ENCODE measurements at places on chromosomes 4 and X. TPM values are rescaled to one million over a fixed set of nuclear protein-coding genes. Genes with fewer than 3 reads are reported as not detected.

DNA sequence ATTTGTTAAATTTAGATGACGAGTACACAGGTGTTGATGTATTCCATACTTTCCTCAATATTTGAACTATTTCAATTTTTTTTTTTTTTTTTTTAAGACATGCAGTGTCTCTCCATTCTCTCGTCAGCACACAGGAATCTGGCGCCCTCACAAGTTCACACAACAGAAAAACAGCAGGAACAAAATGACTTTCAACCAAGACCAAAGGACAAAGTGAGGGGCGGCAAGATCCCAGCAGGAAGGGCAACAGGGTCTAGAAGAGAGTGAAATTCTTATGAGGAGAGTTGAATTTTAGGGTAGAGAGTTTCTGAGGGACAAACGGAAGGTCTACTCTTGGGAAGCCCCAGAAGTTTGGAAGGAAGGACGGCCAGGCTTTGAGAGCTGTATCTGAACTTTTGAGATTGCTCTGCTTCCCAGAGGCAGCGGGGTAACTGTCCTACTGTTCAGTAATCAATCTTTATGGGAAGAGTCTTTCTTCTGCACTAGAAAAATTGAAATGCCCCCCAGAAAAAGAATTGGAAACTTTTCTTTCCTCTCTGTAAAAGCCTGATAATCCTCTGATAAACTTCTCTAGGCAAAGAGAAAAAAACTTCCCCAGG, 760.2 kb downstream of the RAB28 start:
- no peak for DNase-seq

GRCh38 chr4:168852933-168853713, 156.9 kb downstream of the CBR4 start:
- no peak for DNase-seq

DNA sequence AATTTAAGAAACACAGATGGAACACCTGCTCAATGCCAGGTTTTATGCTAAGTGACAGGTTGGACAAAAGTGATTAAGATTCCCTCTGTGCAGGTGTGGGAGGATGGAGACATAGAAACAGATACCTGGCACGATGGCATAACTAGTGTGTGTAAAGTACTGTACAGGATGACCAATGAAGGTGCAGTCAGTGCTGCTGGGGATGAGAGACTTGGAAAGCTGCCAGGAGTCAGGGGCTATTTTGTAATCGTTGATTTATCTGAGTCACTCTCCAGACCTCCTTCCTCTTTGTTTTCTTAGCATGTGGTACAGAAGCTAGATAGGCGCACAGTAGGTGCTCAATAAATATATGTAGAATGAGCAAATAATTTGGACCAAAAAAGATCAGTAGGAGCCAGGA, 58.2 kb downstream of the CWH43 start:
- no peak for DNase-seq

DNA sequence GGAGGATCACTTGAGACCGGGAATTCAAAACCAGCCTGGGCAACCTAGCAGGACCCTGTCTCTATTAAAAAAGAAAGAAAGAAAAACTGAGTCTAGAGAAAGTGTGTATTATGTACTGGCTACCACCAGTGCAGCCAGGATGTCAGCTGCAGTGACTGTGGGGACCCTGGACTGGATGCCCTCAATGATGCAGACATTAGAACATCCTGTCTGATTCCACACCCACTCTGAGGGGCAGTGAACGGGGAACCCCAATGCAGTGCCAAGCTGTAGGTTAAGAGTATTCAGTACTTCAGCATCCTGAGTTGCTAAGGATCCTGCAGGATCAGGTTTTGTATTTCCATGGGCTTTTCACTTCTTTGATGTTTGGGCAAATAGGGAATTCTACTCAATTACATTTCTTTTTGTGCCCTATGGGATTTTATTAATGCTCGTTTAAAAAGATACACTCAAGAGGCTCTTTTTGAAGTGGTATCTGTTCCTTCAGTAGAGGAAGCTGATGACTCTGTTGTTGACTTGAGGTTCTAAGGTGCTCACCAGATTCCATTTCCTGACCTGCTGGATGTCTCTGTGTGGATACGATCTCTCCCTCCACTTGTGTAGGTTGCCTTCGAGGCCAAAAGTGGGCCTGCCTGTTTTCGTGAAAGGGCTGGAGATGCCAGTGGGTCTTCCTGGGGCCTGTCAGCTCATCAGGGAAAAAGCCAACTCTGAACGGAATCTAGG, 85.9 kb upstream of the CLCN4 start:
- DNase-seq: no peak

DNA sequence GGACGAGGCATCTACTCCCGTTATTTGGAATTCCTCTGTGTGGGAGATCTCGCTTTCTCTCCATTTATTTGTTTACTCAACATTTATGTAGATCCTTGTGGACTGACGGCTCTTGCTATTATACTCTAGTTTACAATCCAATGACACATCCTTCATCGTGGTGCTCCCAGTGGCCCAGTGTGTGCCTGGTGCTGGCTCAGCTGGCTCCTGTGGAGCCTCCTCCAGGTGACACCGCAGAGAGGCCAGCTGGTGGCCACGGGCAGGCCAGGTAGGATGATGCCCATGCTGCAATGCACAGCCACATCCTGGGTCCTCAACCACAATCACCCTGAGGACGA, 84.0 kb upstream of the AFAP1 start:
- DNase-seq: no peak

DNA sequence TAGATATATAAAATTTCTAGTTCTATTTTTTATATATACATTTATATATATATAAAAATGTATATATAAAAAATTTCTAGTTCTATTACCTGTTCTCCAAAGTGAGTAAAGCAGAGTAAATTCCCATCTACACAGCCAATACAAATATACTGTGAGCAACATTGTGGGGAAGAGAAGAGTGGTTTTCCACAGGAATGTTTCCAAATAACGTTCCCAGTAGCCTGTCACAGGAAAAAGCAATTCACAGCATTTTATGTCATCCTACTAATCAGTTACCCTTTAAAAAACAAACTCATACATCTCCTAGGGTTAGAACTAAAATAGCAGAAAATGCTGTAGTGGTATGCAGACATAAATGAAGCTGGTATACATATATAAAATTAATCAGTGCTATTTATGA, 44.5 kb downstream of the AASDH start:
- no peak for DNase-seq

DNA sequence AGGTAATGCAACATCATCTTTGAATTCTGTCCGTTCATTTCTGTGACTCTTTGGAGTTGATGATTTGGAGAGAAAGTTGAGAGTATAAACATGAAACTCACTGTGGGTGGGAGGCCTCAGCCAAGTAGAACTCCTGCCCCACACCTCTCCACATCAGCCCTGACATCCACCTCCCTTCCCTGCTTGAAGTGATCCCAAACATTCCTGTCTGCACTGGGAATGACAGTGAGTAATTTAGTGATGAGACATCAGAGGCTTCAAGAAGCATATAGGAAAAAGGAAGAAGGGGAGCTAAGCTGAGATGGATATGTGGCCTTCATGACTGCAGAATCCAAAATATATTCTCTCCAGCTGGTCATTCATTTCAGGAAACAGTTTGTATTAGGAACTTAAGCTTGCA, 151.8 kb downstream of the SPATA18 start:
- DNase-seq: no peak

DNA sequence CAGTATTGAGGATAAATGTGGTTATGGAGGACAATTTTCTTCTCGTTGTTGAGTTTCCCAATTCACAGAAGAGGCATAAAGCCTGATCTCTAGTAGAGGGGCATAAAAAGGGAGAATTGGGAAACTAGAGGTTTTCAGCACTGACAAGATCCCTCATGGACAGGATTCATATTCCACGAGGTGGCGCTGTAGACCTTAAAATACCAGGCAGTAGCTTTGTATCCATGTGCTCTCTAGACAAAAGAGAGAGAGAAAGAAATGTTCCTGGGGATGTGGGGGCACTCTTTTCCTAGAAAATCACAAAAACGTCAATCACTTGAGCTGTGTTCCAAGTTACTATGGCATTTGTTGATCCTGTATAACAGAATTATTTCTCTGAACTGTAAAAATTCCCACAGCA, 128.3 kb downstream of the MAGEE1 start:
- DNase-seq: no peak

- DNase-seq: no peak
These were observed 26.3 kb upstream of the UBA6 start for GRCh38 chr4:67727124-67727850.

DNA sequence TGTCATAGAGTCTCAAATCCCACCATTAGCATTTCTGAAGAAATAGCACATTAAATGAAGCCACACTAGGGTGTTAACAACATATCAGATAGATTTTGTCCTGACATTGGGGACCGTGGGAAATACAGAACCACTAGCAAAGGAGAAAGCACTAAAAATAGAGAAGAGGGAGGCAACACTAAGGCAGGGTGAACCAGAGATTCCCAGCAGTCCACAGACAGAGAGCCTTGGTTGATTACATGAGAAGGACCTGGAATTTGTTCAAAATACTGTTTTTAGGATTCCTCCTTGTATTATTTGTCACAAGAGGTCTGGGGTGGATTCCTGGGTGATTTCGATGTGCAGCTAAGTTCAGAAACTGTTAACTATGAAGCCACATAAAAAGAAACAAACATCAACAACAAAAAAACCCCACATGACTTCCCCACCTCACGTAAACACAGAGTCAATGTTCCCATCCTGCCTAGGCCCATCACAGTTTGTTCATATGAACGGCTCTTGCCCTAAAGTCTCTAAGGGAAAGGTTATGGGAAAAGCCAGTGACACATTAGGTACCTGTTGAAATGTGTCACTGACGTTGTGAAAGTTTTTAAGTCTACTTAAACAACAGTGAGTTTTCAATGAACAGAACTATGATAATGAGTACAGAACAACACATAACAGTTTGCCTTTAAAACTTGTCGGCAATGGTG, 23.6 kb upstream of the GRSF1 start:
- DNase-seq: no peak

GRCh38 chr4:23728393-23728792, 161.5 kb downstream of the PPARGC1A start:
- DNase-seq: no peak

GRCh38 chr4:87698394-87698793, 48.3 kb downstream of the DMP1 start:
- DNase-seq: no peak

DNA sequence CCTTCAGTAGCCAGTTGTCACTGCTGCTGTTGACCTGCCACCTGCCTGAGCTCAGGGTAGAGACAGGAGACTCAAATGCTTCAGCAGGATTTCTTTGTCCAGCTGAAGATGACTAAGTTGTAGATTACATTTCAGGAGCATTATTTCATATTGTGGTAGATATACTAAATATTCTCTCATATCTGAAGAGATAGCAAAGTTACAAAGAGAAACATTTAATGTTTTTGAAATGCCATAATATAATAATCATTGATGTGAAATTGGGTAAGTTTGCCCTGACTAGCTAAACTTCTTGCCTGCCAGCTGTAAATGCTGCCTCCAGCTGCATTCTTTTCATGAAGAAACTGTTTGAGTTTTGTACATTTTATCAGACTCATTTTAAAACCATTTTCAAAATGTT, 247.6 kb upstream of the CNKSR2 start:
- DNase-seq: no peak

DNA sequence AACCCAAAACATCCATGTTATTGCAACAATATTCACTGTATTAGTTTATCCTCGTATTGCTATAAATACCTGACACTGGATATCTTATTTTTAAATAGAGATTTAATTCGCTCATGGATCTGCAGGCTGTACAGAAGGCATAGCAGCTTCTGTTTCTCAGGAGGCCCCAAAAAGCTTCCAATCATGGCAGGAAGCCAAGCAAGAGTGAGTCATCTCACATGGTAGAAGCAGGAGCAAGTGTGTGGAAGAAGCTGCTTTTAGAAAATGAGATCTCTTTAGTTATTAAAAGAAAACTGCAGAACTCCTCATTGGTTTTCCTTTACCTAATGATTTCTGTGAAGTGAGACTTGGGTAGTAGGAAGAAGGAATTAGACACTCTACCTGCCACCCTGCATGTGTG, 16.4 kb downstream of the ZNF732 start:
- no peak for DNase-seq

- DNase-seq: no peak
These were observed 175.8 kb upstream of the MTMR8 start for GRCh38 chrX:64571011-64571410.

GRCh38 chr4:38005637-38006036, 45.4 kb downstream of the PTTG2 start:
- DNase-seq: no peak

GRCh38 chr4:31334086-31334910, 614.1 kb downstream of the PCDH7 start:
- no peak for DNase-seq

DNA sequence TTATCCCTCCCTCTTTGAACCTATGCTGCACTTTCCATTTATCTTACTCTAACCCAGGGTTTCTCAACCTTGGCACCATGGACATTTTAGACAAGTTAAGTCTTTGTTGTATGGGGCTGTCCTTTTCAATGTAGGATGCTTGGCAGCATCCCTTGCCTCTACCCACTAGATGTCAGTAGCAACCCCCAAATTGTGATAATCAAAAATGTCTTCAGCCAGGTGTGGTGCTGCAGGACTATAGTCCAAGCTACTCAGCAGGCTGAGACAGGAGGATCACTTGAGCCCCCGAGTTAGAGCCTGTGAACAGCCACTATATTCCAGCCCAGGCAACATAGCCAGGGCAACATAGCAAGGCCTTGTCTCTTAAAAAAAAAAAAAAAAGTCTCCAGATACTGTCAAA, 7.0 kb downstream of the LRCH2 start:
- DNase-seq: peak; percentile 13

DNA sequence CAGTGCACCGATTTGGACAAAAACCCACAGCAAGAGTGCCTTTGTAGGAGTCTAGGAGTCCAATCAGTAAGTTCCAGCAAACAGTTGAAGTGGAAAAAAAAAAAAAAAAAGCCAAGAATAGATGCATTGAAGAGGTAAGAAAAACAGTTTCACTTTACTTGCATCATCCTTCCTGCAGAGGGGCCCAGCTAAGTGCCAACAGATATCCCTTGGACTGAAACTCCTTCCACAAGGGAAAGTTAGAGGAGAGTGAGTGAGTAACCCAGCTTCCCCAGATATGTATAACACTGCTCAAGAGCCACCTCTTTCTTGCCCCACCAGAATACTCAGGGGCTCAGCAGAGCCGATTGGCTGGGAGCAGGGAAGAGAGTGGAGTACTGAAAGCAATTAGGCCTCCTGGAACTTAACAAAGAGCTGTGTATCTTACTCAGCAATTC, 617.7 kb upstream of the SMIM31 start:
- no peak for DNase-seq

DNA sequence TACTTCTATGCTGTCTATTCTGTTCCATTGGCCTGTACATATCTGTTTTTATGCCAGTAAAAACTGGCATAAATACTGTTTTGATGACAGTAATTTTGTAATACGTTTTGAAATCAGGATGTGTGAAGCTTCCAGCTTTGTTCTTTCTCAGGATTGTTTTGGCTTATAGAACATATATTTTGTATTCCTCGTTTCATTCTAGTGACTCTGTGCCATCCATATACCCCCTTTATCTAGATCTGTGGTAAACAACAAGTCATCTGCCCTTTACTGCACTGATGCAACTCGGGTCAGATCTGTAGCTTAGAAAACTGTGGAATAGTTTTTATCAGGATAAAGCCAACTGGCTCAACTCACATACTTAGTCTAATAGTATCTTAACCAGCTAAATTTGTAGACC, 233.7 kb downstream of the PRDM5 start:
- DNase-seq: no peak

- DNase-seq: no peak
These were observed 23.5 kb downstream of the AWAT2 start for GRCh38 chrX:70026112-70026850.

- no peak for DNase-seq
These were observed 24.2 kb downstream of the HAUS3 start for GRCh38 chr4:2217726-2218125.

DRD5 gene
- not detected for polyA plus RNA-seq

FGF5 gene
- polyA plus RNA-seq: 0.03 TPM

REPS2 gene
- 14.8 TPM for polyA plus RNA-seq

PTTG2 gene
- polyA plus RNA-seq: not detected

NPFFR2 gene
- polyA plus RNA-seq: 0.09 TPM

Measured in right lung (tissue), 10 donors.